NCI-H2107 (cell line): ENCODE measurements at places on chromosomes 12 and 14.

DNA sequence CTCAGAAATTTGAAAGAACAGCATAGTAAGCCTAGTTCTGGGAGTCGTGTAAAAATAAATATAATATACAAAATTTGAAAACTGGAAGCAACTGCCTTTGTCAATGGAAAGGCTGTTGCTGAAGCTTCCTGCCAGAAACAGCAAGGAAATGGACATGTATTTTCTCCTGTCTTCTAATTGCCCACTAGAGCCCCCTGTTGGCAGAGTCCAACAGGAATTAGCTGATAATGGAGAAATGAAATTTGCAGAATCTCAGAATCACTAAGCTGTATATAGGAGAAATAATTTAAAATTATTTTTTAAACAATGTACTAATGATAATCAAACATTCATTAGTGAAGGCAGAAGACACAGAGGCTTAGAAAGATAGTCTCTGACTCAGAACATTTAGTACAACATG lies 414.8 kb downstream of the SLC6A15 start:
- DNase-seq = no peak

GRCh38 chr12:43063650-43064049 lies 474.1 kb upstream of the PRICKLE1 start:
- no peak for DNase-seq

- no peak for DNase-seq
Measured at GRCh38 chr12:87756111-87756510, 273.1 kb downstream of the C12orf50 start.

DNA sequence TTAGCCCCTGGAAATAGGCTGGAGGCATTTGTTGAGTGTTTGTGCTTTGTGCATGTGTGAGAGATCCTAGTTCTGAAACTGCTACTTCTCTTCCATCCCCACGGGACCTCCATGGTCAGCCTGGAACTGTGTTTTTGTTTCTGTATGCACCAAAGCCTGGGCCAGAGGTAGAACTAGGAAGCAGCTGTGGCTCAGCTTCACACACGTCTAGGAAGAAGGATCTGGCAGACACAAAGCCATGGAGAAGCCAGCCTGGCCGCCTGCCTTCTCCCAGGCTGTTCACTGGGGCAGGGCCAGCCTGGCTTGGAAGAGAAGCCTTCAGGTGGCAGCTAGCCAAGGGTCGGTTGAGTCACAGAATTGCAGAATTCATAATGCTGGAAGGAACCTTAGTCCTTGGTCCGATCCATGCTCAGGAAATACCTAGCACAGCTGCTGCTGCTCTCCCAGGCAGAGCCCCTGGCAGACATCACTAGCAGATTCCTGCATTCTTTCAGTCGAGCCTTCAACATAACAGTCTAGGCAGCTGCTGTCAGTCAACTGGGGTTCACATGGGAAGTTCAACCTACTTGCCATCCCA lies 27.0 kb downstream of the RIN3 start:
- no peak for DNase-seq

- DNase-seq = no peak
Measured at GRCh38 chr14:103733651-103734050, 18.0 kb downstream of the ZFYVE21 start.

DNA sequence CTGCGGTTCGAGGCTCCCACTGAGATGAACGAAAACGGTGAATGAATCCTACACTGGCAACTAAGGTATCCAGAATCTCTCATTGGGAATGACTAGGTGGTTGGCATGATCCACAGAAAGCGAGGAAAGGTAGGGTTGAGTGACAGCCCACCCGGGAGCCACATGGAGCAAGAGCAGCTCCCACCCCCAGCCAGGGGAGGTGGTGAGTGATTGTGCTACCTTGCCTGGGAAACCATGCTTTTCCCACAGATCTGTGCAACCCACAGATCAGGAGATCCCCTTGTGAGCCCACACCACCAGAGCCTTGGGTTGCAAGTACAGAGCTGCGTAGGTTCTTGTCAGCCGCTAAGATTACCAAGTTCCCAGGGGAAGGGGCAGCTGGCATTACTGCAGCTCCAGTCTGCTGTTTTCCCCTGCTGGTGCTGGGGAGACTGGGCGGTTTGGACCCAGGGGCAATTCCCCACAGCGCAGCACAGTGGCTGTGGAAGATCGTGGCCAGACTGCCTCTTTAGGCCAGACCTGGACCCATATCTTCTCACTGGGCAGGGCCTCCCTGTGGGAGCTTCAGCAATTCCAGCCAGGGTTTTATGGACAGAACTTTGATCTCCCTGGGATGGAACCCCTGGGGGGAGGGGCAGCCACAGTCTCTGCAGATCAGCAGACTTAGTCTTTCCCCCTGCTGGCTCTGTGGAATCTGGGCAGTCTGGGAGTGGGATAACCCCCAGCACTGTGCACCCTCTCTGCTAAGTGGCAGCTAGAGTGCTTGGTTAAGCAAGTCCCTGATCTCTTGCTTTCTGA lies 44.6 kb upstream of the PPP4R3A start:
- DNase-seq = no peak

GRCh38 chr14:35827678-35828472 lies 1.7 kb downstream of the BRMS1L start:
- DNase-seq = no peak

DNA sequence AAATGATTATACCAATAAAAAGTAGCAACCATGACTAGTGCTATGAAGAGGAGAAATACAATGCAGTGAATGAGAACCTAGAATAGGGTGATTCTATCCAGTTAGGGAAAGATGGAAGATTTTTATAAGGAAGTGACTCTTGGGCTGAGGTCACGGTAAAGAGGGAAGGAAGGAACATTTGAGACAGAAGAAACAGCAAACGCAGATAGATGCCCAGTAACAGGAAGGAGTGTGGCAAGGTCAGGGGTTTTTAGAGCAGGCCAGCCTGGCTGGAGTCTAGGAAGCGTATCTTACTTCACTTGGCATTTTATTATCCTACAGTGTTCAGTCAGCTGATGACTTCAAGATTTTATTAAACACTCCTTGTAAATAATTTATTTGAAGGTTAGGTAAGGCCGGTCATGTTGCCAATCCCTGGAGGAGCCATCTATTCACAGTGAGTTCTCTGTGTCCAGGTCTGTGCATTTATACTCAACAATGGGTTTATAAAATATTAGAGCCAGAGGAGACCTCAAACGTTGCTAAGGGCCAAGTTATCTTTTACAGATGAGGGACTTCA lies 170.6 kb downstream of the PRKCH start:
- no peak for DNase-seq

DNA sequence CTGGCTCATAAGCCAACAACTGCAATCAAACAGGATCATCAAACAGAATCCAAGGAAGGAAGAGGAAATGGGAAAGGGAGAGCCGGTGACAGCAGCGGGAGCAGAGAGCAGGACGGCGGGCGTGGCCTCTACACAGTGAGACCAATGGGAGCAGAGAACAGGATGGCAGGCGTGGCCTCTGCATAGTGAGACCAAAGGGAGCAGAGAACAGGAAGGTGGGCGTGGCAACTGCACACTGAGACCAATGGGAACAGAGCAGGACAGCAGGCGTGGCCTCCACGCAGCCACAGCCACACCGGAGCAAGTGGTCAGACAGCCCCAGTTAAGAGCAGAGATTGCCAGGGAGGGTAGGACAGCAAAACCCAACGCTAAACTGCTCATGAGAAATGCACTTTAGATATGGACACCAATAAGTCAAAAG lies 16.4 kb downstream of the LRCOL1 start:
- DNase-seq = peak; percentile 73

DNA sequence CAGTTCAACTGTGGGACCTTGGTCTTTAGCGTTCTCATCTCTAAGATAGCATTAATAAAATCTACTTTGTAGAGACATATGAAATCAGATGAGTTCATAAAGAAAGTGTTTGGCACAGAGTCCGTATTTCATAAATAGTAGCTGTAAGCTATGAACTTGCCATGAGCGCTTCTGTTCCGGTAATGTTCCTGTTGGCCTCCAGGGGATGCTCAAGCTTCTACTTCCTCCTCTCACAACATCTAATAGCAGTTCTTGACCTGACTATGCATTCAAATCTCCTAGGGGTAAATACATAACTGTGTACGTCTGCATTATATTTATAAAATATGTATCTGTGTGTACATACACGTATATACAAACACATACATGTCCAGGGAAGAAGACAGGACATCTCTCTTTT lies 288.2 kb upstream of the TMPO start:
- no peak for DNase-seq

DNA sequence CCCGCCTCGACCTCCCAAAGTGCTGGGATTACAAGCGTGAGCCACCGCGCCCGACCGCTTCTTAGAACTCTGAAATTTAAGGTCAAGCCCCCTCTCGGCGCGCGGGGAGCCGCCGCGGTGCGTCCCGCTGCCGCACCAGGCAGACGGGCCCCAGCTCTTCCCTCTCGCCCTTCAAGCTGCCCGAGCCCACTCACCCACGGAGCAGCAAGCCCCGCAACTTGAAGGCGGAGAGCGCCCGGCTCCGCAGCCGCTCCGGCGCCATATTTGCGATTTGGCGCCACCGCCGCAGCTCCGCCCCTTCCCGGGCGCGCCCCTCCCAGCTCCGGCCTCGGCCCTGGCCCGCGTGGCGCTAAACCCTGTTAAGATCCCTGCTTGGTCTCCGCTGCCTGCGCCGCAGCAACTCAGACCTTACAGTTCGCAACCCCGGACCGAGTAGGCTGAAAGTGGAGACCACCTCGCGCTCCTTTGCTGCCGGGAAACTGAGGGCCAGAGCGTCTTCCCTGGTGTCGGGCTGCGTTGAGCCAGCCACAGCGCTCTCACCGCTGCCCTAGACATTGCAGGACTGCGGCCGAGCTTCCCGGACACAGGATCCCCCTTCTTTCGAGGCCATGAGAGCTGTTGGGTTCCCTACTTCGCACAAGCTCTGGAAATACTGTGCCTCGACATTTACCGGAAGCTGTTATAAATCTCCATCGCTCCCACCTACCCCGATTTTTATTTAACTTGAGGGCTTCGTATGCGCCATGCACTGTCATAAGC lies at the start of gene POLE2:
Gene POLE2, minus strand, starts transcription at position 273 of the 759 bp plus-strand sequence. Its CDS starts 11 bp downstream, at position 262.
- peak; percentile 75 for DNase-seq

GRCh38 chr12:70091021-70091521 lies 152.2 kb upstream of the CNOT2 start:
- no peak for DNase-seq

DNA sequence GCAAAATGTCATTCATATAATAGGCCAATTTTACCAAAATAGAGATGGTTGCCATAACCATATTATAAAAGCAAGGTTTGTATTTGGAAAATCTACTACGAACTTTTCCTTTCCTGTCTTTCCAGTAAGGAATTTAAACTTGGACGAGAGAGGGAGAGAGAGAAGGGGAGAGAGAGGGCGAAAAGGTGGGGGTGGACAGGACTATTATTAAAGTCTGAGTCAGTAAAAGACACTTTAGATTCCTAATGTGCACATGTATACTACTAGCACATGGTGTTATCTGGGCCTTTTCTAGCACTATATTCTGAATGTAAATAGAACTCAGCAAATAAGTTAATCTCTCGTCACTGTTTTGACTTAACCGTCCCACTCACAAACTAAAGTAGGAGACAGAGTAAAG lies 30.4 kb upstream of the FBLN5 start:
- no peak for DNase-seq

GRCh38 chr12:79233341-79233781 lies 368.8 kb downstream of the SYT1 start:
- DNase-seq = peak; percentile 79

GRCh38 chr14:104285508-104285840 lies 147.1 kb downstream of the KIF26A start:
- no peak for DNase-seq

DNA sequence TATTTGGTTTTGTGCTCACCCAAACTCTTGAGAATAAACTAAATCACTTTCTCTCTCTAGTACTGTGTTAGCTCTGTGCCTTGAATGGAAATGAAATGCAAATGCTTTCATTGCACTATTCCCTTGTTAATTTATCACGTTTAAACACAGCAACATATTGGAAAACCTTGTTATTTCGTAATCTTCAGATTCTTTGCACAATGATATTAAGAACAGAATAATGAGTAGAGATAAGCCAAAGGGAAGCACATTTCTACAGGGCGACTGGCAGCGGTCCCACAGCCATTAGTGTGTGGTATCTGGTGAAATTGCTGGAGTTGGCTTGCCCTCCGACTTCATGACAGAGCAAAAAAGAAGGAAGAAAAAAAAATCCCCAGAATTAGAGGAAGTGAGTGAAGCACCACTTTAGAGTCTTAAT lies 166.1 kb upstream of the E2F7 start:
- no peak for DNase-seq

GRCh38 chr12:55469291-55469690 lies 647 bp downstream of the OR6C70 start:
- no peak for DNase-seq

GRCh38 chr14:74578479-74578878 lies 33.6 kb downstream of the LTBP2 start:
- DNase-seq = no peak

DNA sequence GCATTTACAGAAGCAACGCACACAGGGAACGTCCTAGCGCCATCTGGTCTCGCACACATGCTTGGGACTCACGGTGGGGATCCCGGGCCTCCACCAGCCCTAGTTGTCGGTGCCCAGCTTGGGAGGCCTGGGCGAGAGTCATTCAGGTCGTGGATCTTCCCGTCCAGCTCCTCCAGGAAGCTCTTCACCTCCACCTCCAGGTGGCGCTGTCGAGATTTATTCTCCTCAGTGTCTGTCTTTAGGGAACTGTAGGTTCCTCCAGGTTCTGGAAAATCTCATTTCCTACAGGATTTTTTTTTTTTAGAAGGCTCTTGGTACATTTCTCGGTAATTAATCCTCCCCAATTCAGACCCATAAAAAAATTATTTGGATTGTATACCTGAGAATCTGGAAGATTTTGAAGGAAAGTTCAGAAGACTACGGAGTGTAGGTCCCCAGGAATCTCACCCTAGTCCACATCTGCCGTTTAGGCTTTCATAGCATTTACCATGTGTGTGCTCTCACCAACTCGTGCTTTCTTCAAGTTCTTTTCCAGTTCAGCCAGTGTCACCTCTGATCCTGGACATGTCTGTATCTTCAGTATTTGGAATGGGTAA lies 910.0 kb downstream of the TMEM121 start:
- peak; percentile 44 for DNase-seq

- DNase-seq = no peak
Measured at GRCh38 chr12:68405343-68405781, 73.2 kb upstream of the MDM1 start.

DNA sequence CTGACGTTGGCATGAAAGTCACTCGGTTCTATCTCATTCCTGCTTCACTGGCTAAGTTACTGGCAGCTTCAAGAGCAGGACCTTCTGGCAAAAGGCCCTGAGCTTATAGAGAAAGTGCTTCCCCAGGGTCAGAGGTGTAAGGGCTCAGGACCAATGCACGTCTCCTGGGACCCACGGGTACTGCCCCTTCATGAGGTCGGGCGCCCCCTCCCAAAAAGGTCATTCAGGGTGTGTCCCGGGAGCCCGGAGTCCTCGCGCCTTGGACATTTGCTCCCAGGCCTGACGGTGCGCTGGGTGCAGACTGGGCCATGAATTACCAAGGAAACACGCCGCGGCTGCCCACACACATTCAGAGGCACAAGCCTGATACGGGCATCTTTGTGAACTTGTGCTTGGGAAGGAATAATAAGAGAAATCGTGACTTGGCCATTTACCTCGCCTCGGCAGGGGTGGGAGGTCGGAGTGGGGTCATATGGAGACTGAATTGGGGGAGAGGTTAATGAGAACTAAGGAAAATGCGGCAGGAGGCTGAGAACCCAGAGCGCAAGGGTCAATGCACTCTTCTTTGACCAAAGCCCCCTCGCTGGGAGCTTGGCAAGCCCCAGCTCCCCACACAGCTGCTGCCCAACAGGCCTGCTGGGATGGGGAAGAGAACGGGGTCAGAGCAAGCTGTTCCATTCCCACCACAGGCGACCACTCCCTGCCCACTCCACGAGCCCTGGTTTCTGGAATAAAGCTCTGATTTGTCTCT lies 15.7 kb upstream of the SLC6A12 start:
- no peak for DNase-seq
